ENCODE measurements at places on chromosomes 6 and 20.

- H3K36me3 ChIP-seq, result peaks cover 15% of the 10 kb centered on the region
- peak overlapping the region; percentile 67 for H3K4me3 ChIP-seq
- H3K27ac ChIP-seq, result peak overlapping the region; percentile 98
- peak; percentile 74 for DNase-seq
Observed at GRCh38 chr20:23361119-23361475, 885 bp upstream of the GZF1 start.

DNA sequence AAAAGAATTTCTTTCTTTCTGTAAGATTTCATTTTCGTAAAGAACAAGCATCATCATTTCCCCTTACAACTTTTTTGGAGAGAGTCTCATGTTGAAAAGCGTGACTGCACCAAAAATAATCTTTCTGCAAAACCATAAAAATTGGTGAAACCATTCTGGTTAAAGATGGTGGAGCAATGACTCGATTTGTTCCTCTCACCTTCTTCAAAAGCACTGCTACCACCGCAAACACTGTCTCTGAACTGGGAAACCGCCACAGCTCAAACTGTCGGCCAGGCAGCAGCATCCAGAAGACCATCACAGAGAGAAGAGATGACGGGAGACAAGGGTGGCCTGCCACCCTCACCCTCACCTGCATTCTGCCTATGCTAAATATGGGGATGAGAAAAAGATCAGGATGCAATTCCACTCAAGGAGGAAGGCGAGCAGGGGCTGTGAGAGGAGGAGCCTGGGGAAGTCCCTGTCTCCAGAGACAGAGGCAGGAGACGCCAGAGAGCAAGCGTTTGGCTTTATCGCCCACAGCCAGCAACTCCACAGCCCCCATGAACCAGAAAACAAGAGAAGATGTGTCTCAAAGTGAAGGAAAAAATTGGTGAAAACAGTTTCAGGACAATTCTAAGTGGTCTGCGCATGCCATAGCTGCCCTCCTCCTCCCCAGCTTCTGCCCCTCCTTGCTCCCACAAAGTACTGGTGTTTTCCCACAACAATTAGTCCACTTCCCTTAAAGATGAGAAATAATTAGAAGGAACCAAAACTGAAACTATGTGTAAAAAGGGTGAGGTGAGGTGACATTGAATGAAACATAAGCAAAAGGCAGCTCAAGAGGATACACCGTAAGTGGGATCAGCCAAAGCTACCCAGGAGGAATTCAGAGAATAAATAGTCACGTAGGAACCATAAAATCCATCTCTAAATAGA lies 255.5 kb downstream of the KIF16B start:
- H3K36me3 ChIP-seq, result no peaks in the 10 kb centered on the region
- H3K27ac ChIP-seq, result no peak overlapping the region
- H3K4me3 ChIP-seq, result no peak overlapping the region
- DNase-seq, result no peak

GRCh38 chr20:23043376-23043775 lies 6.1 kb downstream of the THBD start:
- peaks cover 24% of the 10 kb centered on the region for H3K27me3 ChIP-seq
- H3K36me3 ChIP-seq, result no peaks in the 10 kb centered on the region
- no peak overlapping the region for H3K4me3 ChIP-seq
- DNase-seq, result no peak
- H3K27ac ChIP-seq, result no peak overlapping the region

- H3K4me1 ChIP-seq, result no peaks in the 10 kb centered on the region
- no peaks in the 10 kb centered on the region for H3K27me3 ChIP-seq
- no peaks in the 10 kb centered on the region for H3K36me3 ChIP-seq
- DNase-seq, result no peak
- no peak overlapping the region for H3K4me3 ChIP-seq
Observed at GRCh38 chr6:141140905-141141304, 991.8 kb upstream of the GJE1 start.

DNA sequence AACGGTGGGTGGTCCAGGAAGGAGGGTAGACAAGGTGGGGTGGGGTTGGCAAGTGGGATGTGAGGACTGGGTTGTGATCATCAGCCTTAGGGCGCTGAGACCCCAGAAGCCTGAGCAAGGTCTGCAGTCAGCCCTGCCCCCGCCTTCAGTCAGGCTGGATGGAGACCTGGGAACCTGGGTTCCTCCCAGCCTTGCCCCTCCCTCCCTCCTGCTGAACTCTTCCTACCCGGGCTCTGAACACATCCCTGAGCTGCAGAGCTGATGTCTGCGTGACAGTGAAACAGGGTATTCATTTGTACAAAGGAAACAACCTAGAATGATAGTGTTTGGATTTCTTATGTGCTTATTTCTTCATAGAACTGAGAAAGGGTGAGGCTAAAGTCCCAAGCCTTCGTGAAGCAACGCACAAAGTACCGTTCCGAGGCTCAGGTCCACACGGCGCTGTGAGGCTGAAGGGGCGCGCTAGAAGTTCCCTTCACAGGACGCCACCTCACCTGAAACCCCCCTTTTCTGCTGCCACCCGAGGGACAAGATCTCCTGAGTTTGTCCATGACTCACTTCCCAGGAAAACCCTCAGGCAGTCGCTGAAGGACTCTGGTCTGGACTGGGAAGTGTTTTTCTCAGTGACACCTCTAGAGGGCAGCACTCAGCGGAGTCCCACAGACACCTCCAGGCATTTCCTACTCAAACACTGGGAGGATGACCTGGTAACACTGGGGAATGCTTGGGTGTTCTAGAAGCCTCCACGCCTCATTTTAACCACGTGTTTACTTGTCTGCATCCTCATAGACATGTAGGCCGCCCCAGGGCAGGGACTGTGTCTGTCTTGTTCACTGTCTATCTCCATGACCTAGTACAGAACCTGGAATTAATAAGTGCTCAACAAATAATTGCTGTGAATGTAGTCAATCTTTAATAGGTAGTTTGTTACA lies 1.2 kb downstream of the GSTA5 start:
- no peaks in the 10 kb centered on the region for H3K27me3 ChIP-seq
- DNase-seq, result peak; percentile 76
- H3K4me1 ChIP-seq, result no peaks in the 10 kb centered on the region
- H3K27ac ChIP-seq, result no peak overlapping the region

GRCh38 chr20:34407962-34408474 lies 44.9 kb downstream of the ITCH start:
- H3K27ac ChIP-seq, result no peak overlapping the region
- peaks cover 26% of the 10 kb centered on the region for H3K36me3 ChIP-seq
- H3K27me3 ChIP-seq, result no peaks in the 10 kb centered on the region
- H3K4me1 ChIP-seq, result peaks cover 4% of the 10 kb centered on the region
- H3K4me3 ChIP-seq, result no peak overlapping the region

GRCh38 chr6:54541541-54541940 lies 233.3 kb downstream of the TINAG start:
- H3K4me3 ChIP-seq, result no peak overlapping the region
- H3K36me3 ChIP-seq, result no peaks in the 10 kb centered on the region
- H3K4me1 ChIP-seq, result no peaks in the 10 kb centered on the region
- DNase-seq, result no peak
- no peaks in the 10 kb centered on the region for H3K27me3 ChIP-seq

GRCh38 chr20:63574829-63575743 lies 1.0 kb upstream of the HELZ2 start:
- peaks cover 6% of the 10 kb centered on the region for H3K4me1 ChIP-seq
- no peaks in the 10 kb centered on the region for H3K27me3 ChIP-seq
- H3K4me3 ChIP-seq, result no peak overlapping the region
- H3K27ac ChIP-seq, result no peak overlapping the region
- no peak for DNase-seq

DNA sequence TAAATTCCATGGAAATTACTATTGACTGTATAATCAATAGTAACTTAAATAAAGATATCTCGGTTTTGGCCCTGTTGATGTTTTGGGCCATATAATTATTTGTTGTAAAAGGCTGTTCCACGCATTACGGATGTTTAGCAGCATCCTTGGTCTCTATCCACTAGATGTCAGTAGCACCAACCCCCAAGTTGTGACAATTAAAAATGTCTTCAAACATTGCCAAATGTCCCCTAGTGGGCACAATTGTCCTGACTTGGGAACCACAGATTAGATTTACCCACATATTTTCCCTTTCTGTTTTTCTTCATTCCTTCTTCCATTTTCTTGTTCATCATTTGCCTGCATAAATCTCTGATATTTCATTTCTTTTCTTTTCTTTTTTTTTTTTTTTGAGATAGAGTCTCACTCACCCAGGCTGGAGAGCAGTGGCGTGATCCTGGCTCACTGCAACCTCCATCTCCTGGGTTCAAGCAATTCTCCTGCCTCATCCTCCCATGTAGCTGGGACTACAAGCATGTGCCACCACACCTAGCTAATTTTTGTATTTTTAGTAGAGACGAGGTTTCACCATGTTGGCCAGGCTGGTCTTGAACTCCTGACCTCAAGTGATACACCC lies 13.6 kb upstream of the WFDC8 start:
- no peak overlapping the region for H3K4me3 ChIP-seq
- H3K27me3 ChIP-seq, result peaks cover 15% of the 10 kb centered on the region
- no peak for DNase-seq
- H3K36me3 ChIP-seq, result no peaks in the 10 kb centered on the region
- no peaks in the 10 kb centered on the region for H3K4me1 ChIP-seq
- H3K27ac ChIP-seq, result no peak overlapping the region

GRCh38 chr6:31058128-31058894 lies 48.0 kb downstream of the MUC22 start:
- DNase-seq, result no peak
- H3K36me3 ChIP-seq, result no peaks in the 10 kb centered on the region
- no peaks in the 10 kb centered on the region for H3K27me3 ChIP-seq
- H3K27ac ChIP-seq, result no peak overlapping the region

- H3K36me3 ChIP-seq, result no peaks in the 10 kb centered on the region
- no peaks in the 10 kb centered on the region for H3K27me3 ChIP-seq
- no peak overlapping the region for H3K4me3 ChIP-seq
- no peaks in the 10 kb centered on the region for H3K4me1 ChIP-seq
Observed at GRCh38 chr6:4212588-4212987, 77.2 kb upstream of the ECI2 start.

GRCh38 chr20:8434326-8434876 lies 302.3 kb downstream of the PLCB1 start:
- no peak overlapping the region for H3K4me3 ChIP-seq
- H3K36me3 ChIP-seq, result no peaks in the 10 kb centered on the region
- peaks cover 14% of the 10 kb centered on the region for H3K4me1 ChIP-seq
- no peak for DNase-seq

DNA sequence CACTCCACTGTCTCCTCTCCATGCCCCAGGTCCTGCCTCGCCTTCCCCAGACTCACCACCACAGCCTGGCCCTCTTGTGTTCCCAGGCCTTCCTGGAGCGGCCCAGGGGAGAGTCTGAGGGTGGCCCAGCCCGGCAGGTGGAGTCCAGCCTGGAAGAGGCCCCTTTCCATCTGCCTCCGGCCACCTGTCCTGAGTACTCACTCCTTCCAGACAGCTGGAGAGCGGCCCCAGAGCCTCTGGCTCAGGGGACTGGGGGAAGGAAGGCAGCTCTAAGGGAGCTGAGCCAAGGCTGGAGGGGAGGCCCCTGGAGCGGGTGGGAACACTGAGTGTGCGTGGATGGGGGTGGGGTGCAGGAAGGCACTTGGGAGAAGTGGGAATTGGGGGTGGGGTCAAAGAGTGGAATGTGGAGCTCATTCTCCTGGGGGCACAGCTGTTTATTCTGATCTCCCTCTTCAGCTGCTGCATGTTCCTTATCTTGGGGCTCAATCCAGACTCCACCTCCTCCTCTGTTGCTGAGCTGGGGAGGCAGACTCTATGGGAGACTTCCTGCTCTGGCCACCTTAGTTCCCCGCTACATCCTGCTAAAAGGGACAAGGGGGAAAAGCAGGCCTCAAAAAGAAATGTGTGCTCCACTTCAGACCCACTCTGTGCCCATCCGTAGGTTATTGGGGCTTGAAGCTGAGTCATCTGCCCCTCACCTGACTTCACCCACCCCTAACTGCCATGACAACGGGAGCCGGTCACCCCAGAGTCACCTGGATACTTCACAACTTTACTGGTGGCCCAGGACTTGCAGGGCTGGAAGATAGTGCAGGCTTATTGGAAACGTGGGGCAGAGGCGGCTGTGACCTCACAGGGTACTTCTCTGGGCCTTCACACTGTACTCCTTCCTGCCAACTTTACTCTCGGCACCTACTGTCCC lies 19.5 kb upstream of the TAF8 start:
- H3K4me1 ChIP-seq, result peaks cover 3% of the 10 kb centered on the region
- no peaks in the 10 kb centered on the region for H3K36me3 ChIP-seq
- H3K4me3 ChIP-seq, result no peak overlapping the region
- DNase-seq, result no peak

DNA sequence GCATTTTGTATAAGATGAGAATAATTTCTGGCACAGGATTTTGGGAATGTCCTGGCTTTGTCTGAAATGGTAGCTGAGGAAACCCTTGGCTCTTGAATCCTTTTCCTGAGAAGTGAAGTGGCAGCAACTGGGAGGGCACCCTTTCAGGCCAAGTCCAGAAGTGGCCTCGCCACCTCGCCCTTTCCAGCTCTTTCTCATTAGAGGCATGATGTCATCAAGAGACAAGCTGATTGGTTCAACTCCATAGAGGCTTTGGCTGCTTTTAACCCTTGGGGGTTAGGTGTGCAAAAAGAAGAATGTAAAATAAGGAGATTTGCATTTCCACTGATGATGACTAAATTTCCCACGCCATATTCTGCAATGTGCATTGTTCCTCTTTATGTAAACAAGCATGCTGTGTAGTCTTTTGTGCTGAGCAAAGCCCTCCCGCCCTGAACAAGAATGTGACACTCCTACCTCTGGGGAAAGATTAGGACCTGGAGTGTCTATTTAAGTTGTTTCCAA lies 116.5 kb downstream of the TCP11 start:
- peak; percentile 75 for DNase-seq
- H3K4me3 ChIP-seq, result no peak overlapping the region
- peaks cover 74% of the 10 kb centered on the region for H3K4me1 ChIP-seq
- H3K27me3 ChIP-seq, result no peaks in the 10 kb centered on the region
- no peaks in the 10 kb centered on the region for H3K36me3 ChIP-seq

- H3K27ac ChIP-seq, result no peak overlapping the region
- H3K4me1 ChIP-seq, result no peaks in the 10 kb centered on the region
- H3K36me3 ChIP-seq, result no peaks in the 10 kb centered on the region
- no peak for DNase-seq
- H3K4me3 ChIP-seq, result no peak overlapping the region
Observed at GRCh38 chr6:159844737-159845645, 44.9 kb downstream of the PNLDC1 start.

- no peak for DNase-seq
- no peaks in the 10 kb centered on the region for H3K4me1 ChIP-seq
- H3K4me3 ChIP-seq, result no peak overlapping the region
- no peak overlapping the region for H3K27ac ChIP-seq
Observed at GRCh38 chr6:152298055-152298647, 339.0 kb downstream of the SYNE1 start.

DNA sequence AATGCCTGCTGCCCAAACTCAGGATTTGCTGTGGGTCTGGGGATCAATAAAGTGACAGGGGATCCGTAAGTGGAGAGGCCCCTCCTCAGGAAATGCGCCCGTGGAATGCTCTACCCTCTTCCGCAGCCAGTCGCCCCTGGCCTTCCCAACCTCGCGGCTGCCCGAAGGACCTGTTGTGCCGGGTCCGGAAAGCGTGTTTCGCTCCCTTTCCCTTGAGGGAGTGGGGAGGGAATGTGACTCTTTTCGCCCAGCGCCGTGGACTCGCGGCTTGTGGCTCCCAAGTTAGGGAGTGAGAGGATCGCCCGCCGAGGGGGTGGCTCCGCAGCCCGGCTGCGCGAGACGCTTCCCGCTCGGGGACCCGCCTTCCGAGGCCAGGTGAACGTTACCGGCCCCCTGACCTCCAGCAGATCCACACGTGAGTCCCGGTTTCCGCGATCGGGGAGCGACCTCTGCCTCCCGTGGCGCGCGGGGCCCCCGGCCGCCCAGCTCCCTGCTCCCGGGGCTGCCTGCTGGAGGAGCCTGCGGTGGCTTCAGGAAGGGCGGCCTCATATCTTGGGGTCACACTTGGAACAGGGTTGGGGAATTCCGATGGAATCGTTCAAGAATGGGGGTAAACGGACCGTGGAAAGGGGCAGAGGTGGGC lies 666 bp downstream of the TPD52L1 start:
- peak overlapping the region; percentile 91 for H3K27ac ChIP-seq
- no peaks in the 10 kb centered on the region for H3K27me3 ChIP-seq
- H3K36me3 ChIP-seq, result no peaks in the 10 kb centered on the region
- peak overlapping the region; percentile 86 for H3K4me3 ChIP-seq
- peak; percentile 43 for DNase-seq
- H3K4me1 ChIP-seq, result peaks cover 26% of the 10 kb centered on the region
